SJSA1 (cell line): ENCODE measurements at places on chromosomes 4 and X. TPM values are rescaled to one million over a fixed set of nuclear protein-coding genes. Genes with fewer than 3 reads are reported as not detected.

DNA sequence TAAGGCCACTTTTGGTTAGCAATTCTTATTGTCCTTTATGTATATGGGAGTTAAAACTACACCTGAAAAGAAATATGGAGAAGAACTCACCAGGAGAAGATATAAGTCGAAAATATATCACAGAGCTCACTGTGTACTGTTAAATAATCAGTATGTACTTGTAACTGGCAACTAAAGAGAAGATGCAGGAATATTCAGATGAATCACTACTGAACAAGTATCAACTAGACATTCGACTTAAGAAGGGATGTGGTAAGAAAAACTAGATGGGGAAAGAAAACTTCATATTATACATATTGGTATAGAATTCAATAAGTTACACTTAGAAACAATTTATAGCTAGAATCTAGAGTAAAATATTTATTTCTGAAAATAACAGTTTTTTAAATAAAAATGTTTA is 230.0 kb downstream of the CAMK2D start:
- peaks cover 2% of the 10 kb centered on the region for H3K36me3 ChIP-seq
- H3K4me3 ChIP-seq: no peak overlapping the region
- H3K4me1 ChIP-seq: no peaks in the 10 kb centered on the region
- no peaks in the 10 kb centered on the region for H3K27me3 ChIP-seq
- DNase-seq: no peak

DNA sequence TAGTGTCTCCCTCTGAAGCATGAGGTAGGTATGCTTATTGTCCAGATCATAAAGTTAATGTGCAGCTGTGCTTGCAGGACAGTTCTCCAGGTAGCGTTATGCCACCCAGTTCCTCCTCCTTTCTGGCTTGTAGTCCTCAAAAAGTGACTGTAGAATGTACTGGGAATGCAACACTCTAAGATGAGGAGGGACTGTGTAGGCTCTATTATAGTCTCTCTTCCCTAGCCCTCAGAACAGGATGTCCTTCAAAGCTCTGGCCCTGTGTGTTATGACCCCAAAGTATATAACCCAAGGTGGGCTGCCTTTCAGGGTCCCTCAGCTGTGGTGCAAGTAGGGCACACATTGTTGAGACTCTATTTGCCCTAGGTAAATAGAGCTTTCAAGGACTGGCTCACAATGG is 20.8 kb upstream of the MANBA start:
- DNase-seq: no peak
- H3K27ac ChIP-seq: no peak overlapping the region
- H3K27me3 ChIP-seq: no peaks in the 10 kb centered on the region
- H3K36me3 ChIP-seq: no peaks in the 10 kb centered on the region
- H3K4me3 ChIP-seq: no peak overlapping the region

Gene ZFP42
- not detected in 2 replicates for total RNA-seq

Gene VCX3B
- total RNA-seq: not detected in 2 replicates

- H3K4me1 ChIP-seq: 0 out of 2 replicates have a peak, but pooled peaks cover 3% of the 10 kb centered on the region
- no peak overlapping the region for H3K4me3 ChIP-seq
- H3K27ac ChIP-seq: no peak overlapping the region
- H3K27me3 ChIP-seq: no peaks in the 10 kb centered on the region
- DNase-seq: no peak
- H3K36me3 ChIP-seq: no peaks in the 10 kb centered on the region
Measured at GRCh38 chr4:82099928-82100579, 273.7 kb downstream of the HNRNPD start.

- no peak for DNase-seq
- H3K4me1 ChIP-seq: no peaks in the 10 kb centered on the region
- H3K27ac ChIP-seq: no peak overlapping the region
Measured at GRCh38 chrX:103066606-103067005, 2.6 kb upstream of the BEX1 start.

Gene CXCL5
- total RNA-seq: 0.47 TPM in 1 of 2 replicates, not detected in the other

DNA sequence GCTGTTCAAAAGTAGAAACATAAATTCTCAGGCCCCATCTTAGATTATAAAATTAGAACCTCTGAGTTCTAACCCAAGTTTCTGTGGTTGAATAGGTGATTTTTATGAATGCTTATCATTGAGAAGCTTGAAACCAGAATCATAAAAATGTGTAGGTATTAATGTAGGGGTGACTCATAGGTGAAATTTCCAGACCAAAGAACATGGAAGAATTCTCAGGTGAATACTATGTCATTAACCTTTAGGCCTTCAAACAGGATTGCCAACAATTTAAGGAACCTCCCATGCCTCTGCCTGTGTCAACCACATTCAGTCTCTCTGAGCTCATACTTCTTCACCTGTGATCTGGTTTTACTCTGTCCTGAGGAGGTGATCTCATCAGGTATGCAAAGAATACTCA is 177.8 kb downstream of the NPFFR2 start:
- H3K27me3 ChIP-seq: no peaks in the 10 kb centered on the region
- H3K36me3 ChIP-seq: no peaks in the 10 kb centered on the region
- H3K27ac ChIP-seq: no peak overlapping the region
- no peak for DNase-seq

DNA sequence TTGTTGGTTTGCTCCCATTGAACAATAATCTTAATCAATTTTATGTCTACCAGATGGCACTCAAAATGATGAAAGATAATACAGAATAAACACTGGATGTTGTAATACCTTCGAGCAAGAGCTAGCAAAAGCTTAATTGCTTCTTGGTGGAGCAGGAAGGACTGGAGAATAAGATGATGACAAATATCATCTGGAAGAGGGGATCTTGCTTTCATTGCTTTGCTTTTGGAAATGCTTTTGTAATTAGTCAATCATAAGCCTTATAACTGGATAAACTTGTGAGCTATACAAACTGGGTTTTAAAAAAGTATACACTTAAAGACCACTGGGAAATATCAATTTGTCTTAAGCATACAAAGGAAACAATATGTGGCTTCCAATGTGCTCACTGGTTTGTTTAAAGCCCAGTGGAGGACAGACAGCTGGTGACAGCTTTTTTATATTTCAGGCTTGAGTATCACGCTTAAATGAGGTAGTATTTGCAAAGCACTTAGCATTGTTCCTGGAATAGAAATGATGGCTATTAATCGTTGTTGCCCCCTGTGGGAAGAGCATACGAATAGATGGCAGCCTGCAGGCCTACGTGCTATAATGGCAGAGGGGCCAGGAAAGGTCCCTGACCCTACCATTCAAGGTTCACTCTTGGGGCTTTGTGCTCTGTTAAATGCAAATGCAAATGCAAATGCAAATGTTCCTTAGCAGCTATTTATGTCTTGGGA is 61.2 kb downstream of the TMEM150C start:
- H3K4me1 ChIP-seq: no peaks in the 10 kb centered on the region
- H3K36me3 ChIP-seq: no peaks in the 10 kb centered on the region
- H3K4me3 ChIP-seq: no peak overlapping the region
- peaks cover 13% of the 10 kb centered on the region for H3K27me3 ChIP-seq
- H3K27ac ChIP-seq: no peak overlapping the region

- H3K27ac ChIP-seq: peak overlapping the region; percentile 99
- H3K4me1 ChIP-seq: peaks cover 31% of the 10 kb centered on the region
- no peaks in the 10 kb centered on the region for H3K36me3 ChIP-seq
- DNase-seq: no peak
- H3K4me3 ChIP-seq: no peak overlapping the region
Measured at GRCh38 chr4:164203476-164203875, 550.5 kb upstream of the SMIM31 start.

- no peak overlapping the region for H3K4me3 ChIP-seq
- H3K27me3 ChIP-seq: no peaks in the 10 kb centered on the region
Measured at GRCh38 chr4:3341760-3342159, 48.9 kb downstream of the RGS12 start.

DNA sequence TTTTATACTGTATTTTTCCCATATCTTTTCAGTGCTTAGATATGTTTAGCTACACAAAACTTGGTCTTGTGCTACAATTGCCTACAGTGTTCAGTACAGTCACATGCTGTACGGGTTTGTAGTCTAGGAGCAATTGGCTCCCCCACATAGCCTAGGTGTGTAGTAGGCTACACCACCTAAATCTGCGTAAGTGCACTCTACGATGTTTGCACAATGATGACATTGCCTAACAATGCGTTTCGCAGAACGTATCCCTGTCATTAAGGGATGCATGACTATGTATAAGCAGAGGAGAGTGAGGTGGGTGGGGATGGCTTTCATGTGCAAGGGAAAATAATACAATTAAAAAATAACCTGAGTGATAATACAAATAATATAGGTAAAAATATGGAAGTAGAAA is 131.4 kb downstream of the GBA3 start:
- no peaks in the 10 kb centered on the region for H3K4me1 ChIP-seq
- H3K27ac ChIP-seq: no peak overlapping the region
- H3K4me3 ChIP-seq: no peak overlapping the region
- no peak for DNase-seq

GRCh38 chr4:69489856-69490255 is 5.8 kb downstream of the UGT2B4 start:
- no peaks in the 10 kb centered on the region for H3K4me1 ChIP-seq
- H3K27me3 ChIP-seq: no peaks in the 10 kb centered on the region
- no peak for DNase-seq
- no peaks in the 10 kb centered on the region for H3K36me3 ChIP-seq
- H3K27ac ChIP-seq: no peak overlapping the region

Gene HGFAC
- 0.42 TPM in 1 of 2 replicates, not detected in the other for total RNA-seq

GRCh38 chr4:97867557-97868091 is 275.7 kb downstream of the STPG2 start:
- no peak for DNase-seq
- no peaks in the 10 kb centered on the region for H3K4me1 ChIP-seq
- H3K36me3 ChIP-seq: no peaks in the 10 kb centered on the region
- H3K27ac ChIP-seq: no peak overlapping the region
- H3K4me3 ChIP-seq: no peak overlapping the region
- no peaks in the 10 kb centered on the region for H3K27me3 ChIP-seq

DNA sequence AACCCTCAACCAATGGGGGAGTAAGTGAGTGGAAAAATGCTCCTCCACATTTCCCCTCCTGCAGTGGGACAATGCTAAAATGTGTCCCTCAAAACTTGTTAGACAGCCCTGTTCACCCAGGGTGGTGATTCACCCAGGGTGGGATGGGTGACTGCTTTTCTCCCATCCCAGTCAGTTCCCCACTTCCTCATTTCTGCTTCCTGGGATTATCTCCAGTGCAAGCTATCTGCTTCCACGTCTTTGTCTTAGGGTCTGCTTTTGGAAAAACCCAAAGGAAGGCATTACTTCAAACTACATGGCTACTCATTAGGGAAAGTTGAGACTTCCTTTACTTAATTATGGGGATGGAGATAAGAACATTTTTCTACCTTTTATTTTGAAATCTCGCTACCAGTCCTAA is 45.5 kb downstream of the ETNPPL start:
- no peaks in the 10 kb centered on the region for H3K36me3 ChIP-seq
- H3K27ac ChIP-seq: no peak overlapping the region
- H3K4me3 ChIP-seq: no peak overlapping the region
- no peaks in the 10 kb centered on the region for H3K27me3 ChIP-seq
- H3K4me1 ChIP-seq: peaks cover 24% of the 10 kb centered on the region

- no peaks in the 10 kb centered on the region for H3K27me3 ChIP-seq
- H3K27ac ChIP-seq: no peak overlapping the region
- H3K4me1 ChIP-seq: no peaks in the 10 kb centered on the region
- no peaks in the 10 kb centered on the region for H3K36me3 ChIP-seq
Measured at GRCh38 chr4:33116871-33117270, 2396.7 kb downstream of the PCDH7 start.

DNA sequence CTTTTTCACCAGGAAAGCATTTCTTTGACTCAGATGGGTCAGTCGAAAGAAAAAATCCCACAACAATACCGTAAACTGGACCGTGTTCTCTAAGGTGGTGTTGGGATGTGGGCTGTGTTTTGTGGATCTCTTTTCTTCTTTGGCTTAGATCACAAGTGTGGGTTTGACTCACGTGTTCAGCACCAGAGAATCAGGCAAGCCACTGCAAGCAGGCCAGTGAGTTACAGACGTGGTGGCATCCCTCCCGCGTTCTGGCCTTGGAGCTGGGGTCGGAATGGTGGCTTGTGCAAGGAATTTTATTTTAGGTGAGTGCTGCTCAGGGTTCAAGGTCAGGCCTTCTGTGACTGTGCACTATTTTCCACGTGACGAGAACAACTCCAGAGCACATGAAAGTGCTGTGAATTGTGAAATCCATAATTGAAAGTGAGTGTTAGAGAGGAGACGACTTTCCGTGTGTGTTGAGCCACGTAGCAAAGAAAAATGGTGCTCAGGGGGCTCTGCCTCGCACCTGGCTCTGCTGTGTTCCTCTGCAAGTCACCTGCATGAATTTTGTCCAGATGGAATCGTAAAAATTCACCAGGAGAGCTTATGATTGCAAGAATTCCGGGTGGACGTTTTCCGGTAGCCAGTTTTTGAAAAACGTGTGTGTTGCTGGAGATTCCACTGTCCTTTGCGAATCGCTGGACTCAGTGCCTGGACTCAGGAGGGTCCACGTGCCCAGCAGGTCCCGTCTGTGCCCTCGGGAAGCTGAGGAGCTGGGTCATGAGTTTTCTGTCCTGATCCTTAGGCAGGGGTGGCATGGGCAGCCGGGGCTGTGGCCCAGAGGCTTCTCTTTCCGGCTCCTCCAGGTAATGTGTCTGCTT is 33.6 kb upstream of the HGFAC start:
- no peaks in the 10 kb centered on the region for H3K27me3 ChIP-seq
- H3K27ac ChIP-seq: no peak overlapping the region
- H3K4me1 ChIP-seq: peaks cover 14% of the 10 kb centered on the region
- no peak for DNase-seq

Gene DCAF12L1
- not detected in 2 replicates for total RNA-seq

DNA sequence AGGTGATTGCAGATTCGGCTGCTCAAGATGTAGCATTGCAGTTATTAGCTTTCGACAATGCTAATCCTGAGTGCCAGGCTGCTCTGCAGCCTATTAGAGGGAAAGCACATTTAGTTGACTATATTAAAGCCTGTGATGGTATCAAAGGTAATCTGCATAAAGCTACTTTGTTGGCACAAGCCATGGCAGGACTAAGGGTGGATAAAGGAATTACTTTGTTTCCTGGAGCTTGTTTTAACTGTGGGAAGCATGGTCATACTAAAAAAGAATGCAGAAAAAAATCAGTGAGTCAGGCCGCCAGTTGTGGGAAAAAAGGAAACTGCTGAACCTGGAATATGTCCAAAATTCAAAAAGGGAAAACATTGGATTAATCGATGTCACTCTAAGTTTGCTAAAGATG is 154.9 kb upstream of the TECRL start:
- H3K4me3 ChIP-seq: no peak overlapping the region
- no peaks in the 10 kb centered on the region for H3K27me3 ChIP-seq
- H3K36me3 ChIP-seq: no peaks in the 10 kb centered on the region
- no peak for DNase-seq
- H3K4me1 ChIP-seq: no peaks in the 10 kb centered on the region
- H3K27ac ChIP-seq: no peak overlapping the region

DNA sequence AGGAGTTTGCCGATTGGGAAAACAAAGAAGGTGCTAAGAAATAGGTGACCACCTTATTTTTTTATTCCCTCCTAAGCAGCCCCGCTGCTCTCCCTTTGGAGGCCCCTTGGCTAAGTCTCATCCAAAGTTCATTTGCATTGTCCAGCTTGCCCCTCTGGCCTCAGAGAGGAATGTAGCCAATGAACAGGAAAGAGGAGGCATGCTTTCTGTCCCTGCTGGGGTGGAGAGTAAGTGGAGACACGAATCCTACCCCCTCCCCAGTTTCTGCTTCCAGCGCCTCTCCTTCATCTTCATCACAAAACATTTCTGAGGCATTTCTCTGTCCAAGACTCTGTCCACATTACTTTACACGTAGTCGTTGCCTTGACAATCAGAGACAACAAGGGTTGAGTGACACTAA is 38.7 kb downstream of the NLGN3 start:
- DNase-seq: no peak
- H3K36me3 ChIP-seq: no peaks in the 10 kb centered on the region
- no peaks in the 10 kb centered on the region for H3K4me1 ChIP-seq
- H3K27ac ChIP-seq: no peak overlapping the region
- H3K4me3 ChIP-seq: no peak overlapping the region

- H3K36me3 ChIP-seq: no peaks in the 10 kb centered on the region
- no peak overlapping the region for H3K27ac ChIP-seq
- H3K27me3 ChIP-seq: no peaks in the 10 kb centered on the region
Measured at GRCh38 chr4:8886612-8887406, 15.2 kb upstream of the HMX1 start.
